ENCODE measurements at places on chromosomes 7 and 10. TPM values are rescaled to one million over a fixed set of nuclear protein-coding genes. Genes with fewer than 3 reads are reported as not detected.

SLC13A1 gene
- total RNA-seq, result not detected

LIPN gene
- not detected for total RNA-seq

RAMP3 gene
- total RNA-seq, result 0.58 TPM

SUN3 gene
- total RNA-seq, result not detected

MAPK8 gene
- total RNA-seq, result 44.2 TPM

RNF148 gene
- total RNA-seq, result 1.3 TPM

CALML3 gene
- not detected for total RNA-seq

ANAPC16 gene
- 53.1 TPM for total RNA-seq

PIK3CG gene
- total RNA-seq, result not detected

LRRC27 gene
- total RNA-seq, result 14.7 TPM

C10orf105 gene
- not detected for total RNA-seq
